IMR-90 (cell line): ENCODE measurements at places on chromosomes 11 and 22. TPM values are rescaled to one million over a fixed set of nuclear protein-coding genes. Genes with fewer than 3 reads are reported as not detected.
A peak's percentile ranks its signal among the peaks of the same experiment; 100 is the strongest.

- no peak for DNase-seq
- H3K4me1 ChIP-seq: 0 out of 2 replicates have a peak, but pooled peaks cover 2% of the 10 kb centered on the region
- peak overlapping the region; percentile 66 for H3K4me3 ChIP-seq
Measured at GRCh38 chr11:119148720-119149017, 183 bp upstream of the ABCG4 start.

GRCh38 chr22:38213990-38214301 is 12.2 kb downstream of the MAFF start:
- no peak for DNase-seq
- H3K36me3 ChIP-seq: peaks cover 22% of the 10 kb centered on the region
- H3K27ac ChIP-seq: no peak overlapping the region
- no peaks in the 10 kb centered on the region for H3K27me3 ChIP-seq

DNA sequence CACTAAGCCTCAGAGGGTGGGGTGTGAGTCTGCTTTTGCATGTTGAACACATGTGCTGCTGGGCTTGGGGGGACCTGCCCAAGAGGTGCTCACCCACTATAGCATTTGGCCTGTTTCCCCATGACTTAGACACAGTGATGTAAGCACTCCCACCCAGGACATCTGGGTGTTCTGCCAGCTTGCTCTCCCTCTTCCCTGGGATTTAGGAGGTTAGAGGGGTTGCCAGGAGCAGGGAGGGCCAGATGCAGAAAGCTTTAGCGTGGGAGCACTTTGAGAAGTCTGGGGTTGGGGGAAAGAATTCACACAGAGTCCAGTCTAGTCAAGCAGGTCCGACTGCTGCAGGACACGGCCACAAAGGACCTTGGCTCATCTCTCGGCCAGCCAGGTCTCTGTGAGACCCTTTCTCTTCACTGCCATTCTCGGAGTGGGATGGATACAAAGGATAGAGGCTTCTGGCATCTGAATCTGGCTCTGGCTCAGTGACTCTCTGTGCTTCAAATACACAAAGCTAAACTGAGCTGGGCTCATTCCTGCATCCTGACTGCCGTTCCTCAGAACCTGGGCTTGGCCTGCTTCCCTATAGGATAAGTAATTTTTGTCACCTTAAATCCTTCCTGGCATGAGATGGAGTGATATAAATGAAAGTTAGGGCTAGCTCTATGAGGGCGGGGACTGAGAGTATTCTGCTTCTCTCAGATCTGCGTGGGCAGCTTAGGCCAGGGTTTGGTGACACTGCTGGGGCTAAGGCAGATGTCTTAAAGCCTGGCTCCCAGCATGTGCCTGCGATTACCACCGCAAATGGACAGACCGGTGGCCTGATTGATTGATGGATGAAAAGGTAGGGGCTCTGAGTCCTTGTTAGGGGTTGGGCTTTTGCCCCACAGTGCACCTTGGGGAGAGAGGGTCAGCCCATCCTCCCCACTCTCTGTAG is 14.5 kb downstream of the USP2 start:
- H3K36me3 ChIP-seq: no peaks in the 10 kb centered on the region
- no peak overlapping the region for H3K4me3 ChIP-seq
- H3K27ac ChIP-seq: no peak overlapping the region
- H3K4me1 ChIP-seq: peaks cover 27% of the 10 kb centered on the region
- DNase-seq: no peak

- H3K27ac ChIP-seq: no peak overlapping the region
- no peaks in the 10 kb centered on the region for H3K27me3 ChIP-seq
- H3K36me3 ChIP-seq: no peaks in the 10 kb centered on the region
- H3K4me1 ChIP-seq: no peaks in the 10 kb centered on the region
- no peak for DNase-seq
Measured at GRCh38 chr11:117017456-117017855, 80.8 kb downstream of the SIK3 start.

- H3K4me1 ChIP-seq: peaks cover 7% of the 10 kb centered on the region; the same call in 1 of the 2 replicates
- no peaks in the 10 kb centered on the region for H3K36me3 ChIP-seq
- H3K27ac ChIP-seq: peak within 1 kb of the TSS; percentile 1; the same call in 1 of the 2 replicates
- peaks cover 39% of the 10 kb centered on the region for H3K27me3 ChIP-seq
Measured at GRCh38 chr11:9003573-9004182, at the start of gene NRIP3. Gene NRIP3 (minus strand): TSS chr11:9004001. CDS start chr11:9003935, 66 bp downstream.

GRCh38 chr11:83692675-83693074 is 406.5 kb upstream of the CCDC90B start:
- no peaks in the 10 kb centered on the region for H3K36me3 ChIP-seq
- DNase-seq: no peak
- peaks cover 5% of the 10 kb centered on the region for H3K27me3 ChIP-seq
- H3K4me3 ChIP-seq: no peak overlapping the region

The CALCA gene
- not detected in 2 replicates for total RNA-seq

The PRODH gene
- total RNA-seq: not detected in 2 replicates

The PGA5 gene
- total RNA-seq: not detected in 2 replicates
